IPS DF 19.7 (cell line): ENCODE measurements at places on chromosomes 7 and 10.

GRCh38 chr10:110529596-110530011 lies 31.9 kb downstream of the DUSP5 start:
- no peak for DNase-seq

- DNase-seq: no peak
These were observed 16.8 kb downstream of the HNRNPA2B1 start for GRCh38 chr7:26183545-26184280.

DNA sequence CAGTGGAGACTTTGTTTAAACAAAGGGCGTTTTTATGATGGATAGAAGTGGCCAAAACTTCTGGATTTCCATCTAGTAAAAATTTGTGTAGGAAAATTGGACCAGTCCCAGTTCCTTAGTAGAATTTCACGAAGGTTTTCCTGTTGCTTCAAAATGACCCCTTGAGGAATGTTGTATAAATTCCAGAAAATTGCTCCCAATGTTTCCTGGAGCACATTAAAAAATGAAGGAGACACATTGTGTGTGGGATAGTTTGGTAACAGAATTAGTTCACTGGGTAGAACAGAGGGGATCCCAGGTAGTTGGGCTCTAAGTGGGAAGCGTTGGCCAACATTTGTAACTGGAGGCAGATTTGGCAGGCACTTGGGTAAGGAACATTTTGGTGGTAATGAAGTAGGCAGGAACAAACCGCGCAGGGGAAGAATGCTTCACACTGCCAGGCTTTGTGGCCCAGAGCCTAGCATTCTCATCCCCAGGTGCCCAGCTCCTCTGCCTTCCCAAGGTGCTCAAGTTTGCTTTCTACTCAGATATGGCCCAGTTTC lies 758.6 kb downstream of the AUTS2 start:
- no peak for DNase-seq

DNA sequence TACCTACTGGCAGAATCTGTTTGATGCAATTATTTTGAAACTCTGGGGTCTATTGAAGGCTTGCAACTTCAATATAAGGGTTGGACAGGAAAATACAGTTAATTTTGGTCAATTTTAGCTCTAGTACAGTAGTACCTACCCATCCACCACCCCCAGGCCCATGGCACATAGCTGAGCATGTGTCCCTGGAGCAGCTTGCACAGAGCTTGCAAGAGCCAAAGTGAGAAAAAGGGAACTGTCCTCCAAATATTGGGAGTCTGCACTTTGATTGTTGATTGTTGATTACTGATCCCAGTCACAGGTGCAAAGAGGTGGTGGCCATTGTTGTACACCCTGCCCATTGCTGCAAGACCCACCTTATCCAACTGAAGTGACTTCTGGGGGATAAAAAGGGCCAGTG lies 52.8 kb downstream of the DDC start:
- no peak for DNase-seq

DNA sequence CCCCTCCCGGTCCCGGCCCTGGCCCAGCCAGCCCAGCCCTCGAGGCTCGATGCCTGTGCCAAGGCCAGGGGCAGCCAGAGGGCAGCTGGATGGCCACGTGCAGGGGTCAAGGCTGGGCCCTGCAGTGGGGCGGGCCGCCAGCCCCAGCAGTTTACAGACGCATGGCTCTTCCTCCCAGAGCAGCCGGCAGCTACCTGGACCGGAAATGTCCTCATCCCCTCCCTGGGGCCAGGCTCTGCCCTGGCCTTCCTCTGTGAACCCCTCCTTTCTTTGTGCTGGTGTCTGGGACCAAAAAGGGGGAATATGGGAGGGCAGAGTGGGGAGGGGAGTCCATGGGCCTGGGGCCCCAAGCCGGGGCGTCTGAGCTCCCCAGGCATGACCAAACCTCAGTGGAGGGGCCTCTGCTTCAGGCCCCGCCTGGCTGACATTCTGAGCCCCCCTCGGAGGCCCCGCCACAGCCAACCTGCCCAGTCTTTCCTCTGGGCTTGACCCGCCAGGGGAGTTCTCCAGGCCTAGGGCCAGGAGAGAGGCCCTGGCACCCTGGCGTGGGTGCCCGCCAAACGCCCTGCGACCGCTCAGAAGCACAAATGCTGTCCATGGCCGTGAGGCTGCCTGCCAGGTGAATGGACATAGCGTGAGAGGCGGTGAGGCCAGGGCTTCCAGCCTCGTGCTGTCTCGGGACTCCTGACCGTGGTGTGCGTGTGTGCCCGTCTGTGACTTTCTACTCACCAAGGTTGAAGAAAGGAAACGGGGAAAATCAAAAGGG lies 24.7 kb upstream of the AMZ1 start:
- DNase-seq: no peak

DNA sequence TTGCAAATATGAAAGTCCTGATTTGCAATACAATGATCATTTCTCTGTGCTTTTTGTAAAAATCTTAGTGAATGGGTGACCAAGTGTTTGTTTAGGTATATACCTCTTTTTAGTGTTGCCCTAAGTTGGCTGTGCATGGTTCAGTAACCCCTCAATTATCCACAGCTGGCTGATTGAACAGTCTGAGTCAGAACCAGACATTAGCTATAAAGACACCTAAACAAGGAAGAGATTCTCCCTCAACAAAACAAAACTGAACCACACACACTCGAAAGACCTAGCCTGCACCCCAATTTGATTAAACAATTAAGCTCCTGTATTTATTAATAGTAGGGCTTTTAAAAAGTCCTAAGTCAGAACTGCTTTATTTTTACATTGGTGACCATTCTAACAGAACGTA lies 2.8 kb downstream of the RSBN1L start:
- no peak for DNase-seq

GRCh38 chr7:129702761-129703338 lies 91.3 kb downstream of the NRF1 start:
- DNase-seq: no peak

- DNase-seq: no peak
These were observed 82.9 kb downstream of the GALNT11 start for GRCh38 chr7:152108359-152108758.

DNA sequence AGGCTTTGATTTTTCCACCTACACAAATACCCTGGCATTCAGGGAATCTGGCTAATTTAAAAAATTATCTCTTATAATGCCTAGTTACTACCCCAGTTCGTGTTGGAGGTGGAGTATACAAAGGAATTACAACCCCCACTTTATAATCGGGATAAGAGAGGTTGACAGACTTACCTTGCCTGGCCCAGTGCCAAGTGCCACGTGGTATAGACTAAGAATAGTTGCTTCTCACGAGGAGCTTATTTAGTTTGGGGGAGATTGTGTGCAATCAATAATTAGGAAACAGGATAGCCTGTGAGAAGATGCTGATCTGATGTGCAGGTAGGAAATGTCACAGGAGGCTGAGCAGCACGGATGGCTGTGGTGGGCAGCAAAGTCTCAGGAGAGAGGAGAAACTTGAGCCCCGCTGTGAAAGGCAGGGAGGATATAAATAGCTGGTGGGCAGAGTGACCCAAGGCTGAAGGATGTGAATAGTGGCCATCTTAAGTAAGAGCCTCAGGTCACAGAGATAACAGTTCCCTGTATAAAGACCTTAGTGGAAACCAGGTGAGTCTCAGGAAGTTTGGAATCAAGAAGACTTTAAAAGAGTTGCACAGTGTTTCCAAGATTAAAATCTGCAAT lies 11.3 kb upstream of the ATXN7L1 start:
- no peak for DNase-seq

GRCh38 chr10:26478061-26478460 lies 39.9 kb downstream of the APBB1IP start:
- no peak for DNase-seq

DNA sequence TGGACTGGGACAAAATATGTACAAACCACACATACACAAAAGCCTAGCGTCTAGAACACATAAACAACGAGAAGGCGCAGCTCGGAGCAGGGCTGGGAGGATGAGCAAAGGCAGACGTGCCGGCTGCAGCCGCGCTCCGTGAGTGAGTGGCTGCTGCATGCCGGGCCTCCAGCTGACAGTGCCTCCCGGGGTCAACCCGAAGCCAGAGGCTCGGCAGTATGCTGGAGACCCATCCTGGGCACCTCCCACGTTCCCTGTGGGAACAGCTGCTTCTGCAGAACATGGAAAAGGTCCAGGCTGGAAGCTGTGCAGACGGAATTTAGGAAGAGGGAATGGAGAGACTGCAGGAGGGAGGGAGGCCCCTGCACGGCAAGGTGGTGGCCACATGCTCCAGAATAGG lies 3.6 kb upstream of the GPR146 start:
- no peak for DNase-seq

DNA sequence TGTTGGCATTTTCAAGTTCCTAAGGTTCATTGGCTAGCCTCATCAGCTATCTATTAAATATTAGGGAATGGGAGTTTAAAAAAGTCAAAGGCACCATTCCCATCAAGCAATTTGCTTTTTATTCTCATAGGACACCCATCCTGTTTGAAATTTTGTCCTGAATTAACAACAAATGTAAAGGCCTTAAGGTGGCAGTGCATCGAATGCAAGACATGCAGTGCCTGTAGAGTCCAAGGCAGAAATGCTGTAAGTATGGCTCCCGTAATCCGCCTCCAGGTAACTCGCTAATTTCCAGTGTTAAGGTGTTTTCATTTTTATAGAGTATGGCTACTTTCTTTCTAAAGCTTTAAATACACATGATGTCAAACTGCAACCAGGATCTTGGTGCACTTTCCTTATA lies 141.9 kb upstream of the SAMD8 start:
- no peak for DNase-seq

- DNase-seq: no peak
These were observed 71.9 kb upstream of the HABP2 start for GRCh38 chr10:113480851-113481502.

- no peak for DNase-seq
These were observed 39.7 kb downstream of the HIPK2 start for GRCh38 chr7:139738101-139738489.

- DNase-seq: no peak
These were observed 103.6 kb upstream of the PDSS1 start for GRCh38 chr10:26593896-26594295.
